Aorta (tissue), 5 donors: ENCODE measurements at places on chromosomes 5 and 9. TPM values are rescaled to one million over a fixed set of nuclear protein-coding genes. Genes with fewer than 3 reads are reported as not detected.

DNA sequence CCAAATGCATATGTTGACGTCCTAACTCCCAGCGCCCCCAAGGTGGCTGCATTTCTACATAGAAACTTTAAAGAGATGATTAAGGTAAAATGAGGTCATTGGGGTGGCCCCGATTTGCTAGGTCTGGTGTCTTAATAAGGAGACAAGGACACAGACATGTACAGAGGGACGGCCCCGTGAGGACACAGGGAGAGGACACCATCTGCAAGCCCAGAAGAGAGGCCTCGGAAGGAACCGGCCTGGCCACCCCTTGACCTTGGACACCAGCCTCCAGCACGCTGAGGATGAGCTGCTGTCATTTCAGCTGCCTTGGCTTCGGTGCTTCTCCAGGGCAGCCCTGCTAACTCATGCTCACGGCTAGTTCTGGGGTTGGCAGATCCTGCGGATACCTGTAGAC is 73.2 kb downstream of the MRPL36 start:
- no peaks in the 10 kb centered on the region for H3K4me1 ChIP-seq
- H3K36me3 ChIP-seq = no peaks in the 10 kb centered on the region
- H3K27me3 ChIP-seq = no peaks in the 10 kb centered on the region
- H3K4me3 ChIP-seq = no peak overlapping the region
- no peak for DNase-seq
- H3K27ac ChIP-seq = no peak overlapping the region

DNA sequence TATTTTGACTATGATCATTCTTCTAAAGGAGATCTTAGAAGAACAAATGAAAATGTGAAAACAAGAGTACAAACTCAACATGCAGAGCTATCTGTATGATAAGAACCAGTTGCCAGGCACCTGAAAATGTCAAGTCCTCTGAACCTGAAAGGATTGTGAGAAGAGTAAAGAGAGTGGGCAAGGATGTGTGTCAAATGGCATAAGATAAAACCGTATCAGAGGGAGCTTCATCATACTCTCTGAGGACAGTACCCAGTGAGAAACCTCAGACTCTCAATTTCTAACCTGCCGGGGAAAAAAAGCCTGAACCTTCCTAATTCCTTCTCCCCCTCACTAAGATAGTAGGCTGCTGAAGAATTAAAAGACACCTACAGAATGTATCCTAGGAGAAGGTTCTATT is 6.8 kb downstream of the ETF1 start:
- no peaks in the 10 kb centered on the region for H3K27me3 ChIP-seq
- no peak for DNase-seq
- H3K4me1 ChIP-seq = no peaks in the 10 kb centered on the region
- H3K36me3 ChIP-seq = no peaks in the 10 kb centered on the region
- H3K27ac ChIP-seq = no peak overlapping the region

Gene RANBP6
- total RNA-seq = 14.0 TPM

Gene SHISAL2B
- not detected for total RNA-seq

Gene SLC36A3
- total RNA-seq = not detected

Gene DMRT3
- total RNA-seq = 1.2 TPM

Gene RPL37
- total RNA-seq = 916 TPM

DNA sequence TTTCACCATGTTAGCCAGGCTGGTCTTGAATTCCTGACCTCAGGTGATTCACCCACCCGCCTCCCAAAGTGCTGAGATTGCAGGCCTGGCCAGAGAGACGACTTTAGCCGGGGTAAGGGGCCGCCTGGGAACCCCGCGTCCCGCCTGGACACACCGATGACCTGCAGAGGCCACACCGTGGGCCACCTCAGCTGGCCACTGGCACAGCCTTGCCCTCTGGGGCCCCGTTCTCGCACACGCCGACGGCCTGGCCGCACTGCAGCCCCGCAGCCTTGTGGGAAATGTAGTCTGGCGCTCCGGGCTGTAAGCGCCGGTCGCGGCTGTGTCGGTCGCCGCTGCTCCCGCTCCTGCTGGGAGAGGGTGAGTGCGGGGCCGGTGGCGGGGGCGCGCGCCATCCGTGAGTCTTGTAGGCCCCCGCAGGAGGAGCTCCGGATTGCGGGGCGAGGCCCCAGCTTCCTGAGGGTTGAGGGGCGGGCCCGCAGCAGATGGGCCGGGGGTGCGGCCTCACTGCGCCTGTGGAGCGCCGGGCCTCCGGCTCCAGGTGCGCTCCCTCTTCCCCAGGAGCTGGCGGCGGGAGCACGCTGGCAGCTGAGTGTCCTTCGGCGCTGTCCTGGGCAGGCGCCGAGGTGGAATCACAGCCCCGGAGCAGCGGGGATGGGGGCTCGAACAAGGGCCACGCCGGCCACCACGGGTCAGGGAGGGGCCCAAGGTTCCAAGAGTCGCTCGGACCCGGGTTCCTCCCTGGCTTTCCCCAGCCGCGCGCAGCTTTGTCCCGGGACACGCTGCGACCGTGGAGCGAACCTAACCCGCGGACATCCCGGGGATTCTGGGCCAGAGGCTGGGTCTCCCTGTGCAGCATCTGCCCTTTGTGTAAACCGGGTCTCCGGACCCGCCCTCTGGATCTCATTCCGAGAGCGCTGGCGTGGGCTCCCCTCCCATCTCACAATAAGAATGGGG is at the start of gene ZFP2:
TSS of gene ZFP2 (plus strand) at position 299 of the 957 bp plus-strand sequence. CDS start 35,401 bp downstream, outside the sequence.
- H3K27me3 ChIP-seq = no peaks in the 10 kb centered on the region
- peaks cover 3% of the 10 kb centered on the region for H3K36me3 ChIP-seq
- no peaks in the 10 kb centered on the region for H3K4me1 ChIP-seq

Gene PCDHB5
- 4.1 TPM for total RNA-seq

Gene NR2F1
- total RNA-seq = 10.0 TPM

DNA sequence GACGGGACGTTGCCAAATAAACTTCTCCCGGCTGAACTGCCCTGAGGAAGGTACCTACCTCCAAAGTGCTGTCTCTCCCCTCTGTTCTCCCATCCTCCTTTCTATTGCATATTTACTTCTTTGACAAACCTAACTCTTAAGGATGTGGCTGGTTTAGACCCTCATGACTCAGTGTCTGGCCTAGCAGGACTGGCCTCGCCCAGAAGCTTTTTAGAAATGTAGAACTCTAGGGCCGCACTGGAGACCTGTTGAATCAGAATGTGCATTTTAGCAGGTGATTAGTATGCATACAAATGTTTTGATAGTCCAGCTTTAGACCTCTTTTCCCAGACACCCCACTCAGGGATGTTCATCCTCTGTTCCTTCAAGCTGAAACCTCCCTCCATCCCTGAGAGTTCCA is 335.9 kb downstream of the PIK3R1 start:
- H3K4me1 ChIP-seq = no peaks in the 10 kb centered on the region
- no peak for DNase-seq
- no peaks in the 10 kb centered on the region for H3K27me3 ChIP-seq
- no peak overlapping the region for H3K27ac ChIP-seq

Gene UGT3A2
- not detected for total RNA-seq

DNA sequence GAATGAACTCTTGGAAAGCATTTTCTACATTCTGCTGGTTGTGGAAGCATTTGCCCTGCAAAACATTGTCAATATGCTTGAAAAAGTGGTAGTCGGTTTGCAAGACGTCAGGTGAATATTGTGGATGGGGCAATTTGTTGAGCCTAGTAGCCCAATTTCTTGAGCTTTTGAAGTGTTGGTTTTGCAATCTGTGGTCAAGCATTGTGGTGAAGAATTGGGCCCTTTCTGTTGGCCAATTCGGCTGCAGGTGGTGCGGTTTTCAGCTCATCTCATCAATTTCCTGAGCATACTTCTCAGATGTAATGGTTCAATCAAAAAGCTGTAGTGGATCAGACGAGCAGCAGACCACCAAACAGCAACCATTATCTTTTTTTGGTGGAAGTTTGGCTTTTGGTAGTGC is 426.8 kb upstream of the CDH9 start:
- no peaks in the 10 kb centered on the region for H3K4me1 ChIP-seq
- H3K27me3 ChIP-seq = no peaks in the 10 kb centered on the region
- no peak overlapping the region for H3K4me3 ChIP-seq
- no peak for DNase-seq

Gene FAM81B
- not detected for total RNA-seq

Gene SFXN1
- total RNA-seq = 22.4 TPM

Gene NXNL2
- 0.78 TPM for total RNA-seq

GRCh38 chr5:11322133-11322532 is 561.1 kb upstream of the DAP start:
- H3K4me3 ChIP-seq = no peak overlapping the region
- DNase-seq = no peak
- H3K36me3 ChIP-seq = no peaks in the 10 kb centered on the region
- H3K27me3 ChIP-seq = no peaks in the 10 kb centered on the region

- DNase-seq = no peak
- no peaks in the 10 kb centered on the region for H3K27me3 ChIP-seq
- no peaks in the 10 kb centered on the region for H3K4me1 ChIP-seq
- no peak overlapping the region for H3K27ac ChIP-seq
- H3K4me3 ChIP-seq = no peak overlapping the region
Observed at GRCh38 chr5:141272906-141273305, 27.7 kb downstream of the PCDHB15 start.

GRCh38 chr9:118882684-118883083 is 486.6 kb downstream of the BRINP1 start:
- no peaks in the 10 kb centered on the region for H3K4me1 ChIP-seq
- DNase-seq = no peak
- H3K4me3 ChIP-seq = no peak overlapping the region
- H3K36me3 ChIP-seq = no peaks in the 10 kb centered on the region

Gene NDUFA8
- total RNA-seq = 25.3 TPM

DNA sequence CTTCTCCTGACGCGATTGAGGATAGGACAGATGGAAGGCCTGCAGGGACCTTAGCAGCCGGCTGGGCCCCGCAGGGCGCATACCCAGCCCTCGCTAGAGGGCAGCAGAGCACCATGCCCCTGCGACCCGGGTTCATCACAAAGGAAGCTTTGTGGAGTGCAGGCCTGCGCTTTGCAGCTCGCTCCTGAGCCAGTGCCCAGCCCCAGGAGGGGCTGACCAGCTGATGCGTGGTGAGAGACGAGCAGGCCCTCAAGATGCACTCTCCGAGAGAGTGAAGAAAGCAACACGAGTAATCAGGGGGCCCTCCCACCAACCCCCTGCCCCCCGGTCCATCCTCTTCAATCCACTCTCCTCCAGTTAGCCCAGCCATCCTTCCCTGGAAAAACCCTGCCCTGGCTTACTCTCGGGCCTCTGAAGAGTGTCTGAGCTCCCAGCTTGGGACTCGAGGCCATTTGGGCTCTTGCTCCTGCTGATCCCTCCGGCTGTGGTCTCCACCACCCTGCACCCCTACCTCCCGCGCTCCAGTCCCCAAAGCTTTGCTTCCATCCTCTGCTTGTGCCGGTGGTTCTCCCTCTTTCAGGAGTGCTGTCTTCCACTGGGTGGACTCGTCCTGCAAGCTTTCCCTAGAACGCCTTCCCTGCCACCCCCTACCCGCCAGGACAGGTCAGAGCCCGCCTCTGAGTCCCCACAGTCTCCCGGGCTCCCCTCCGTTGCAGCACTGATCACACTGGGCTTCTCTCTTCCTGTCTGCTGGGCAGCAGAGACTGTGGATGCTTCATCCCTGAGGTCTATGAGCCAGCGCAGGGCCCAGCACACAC is 9.1 kb upstream of the KIF12 start:
- no peaks in the 10 kb centered on the region for H3K27me3 ChIP-seq
- no peaks in the 10 kb centered on the region for H3K4me1 ChIP-seq
- H3K4me3 ChIP-seq = no peak overlapping the region
- peak; percentile 93 for DNase-seq
- H3K36me3 ChIP-seq = no peaks in the 10 kb centered on the region
- H3K27ac ChIP-seq = no peak overlapping the region

Gene SLC46A2
- total RNA-seq = not detected

DNA sequence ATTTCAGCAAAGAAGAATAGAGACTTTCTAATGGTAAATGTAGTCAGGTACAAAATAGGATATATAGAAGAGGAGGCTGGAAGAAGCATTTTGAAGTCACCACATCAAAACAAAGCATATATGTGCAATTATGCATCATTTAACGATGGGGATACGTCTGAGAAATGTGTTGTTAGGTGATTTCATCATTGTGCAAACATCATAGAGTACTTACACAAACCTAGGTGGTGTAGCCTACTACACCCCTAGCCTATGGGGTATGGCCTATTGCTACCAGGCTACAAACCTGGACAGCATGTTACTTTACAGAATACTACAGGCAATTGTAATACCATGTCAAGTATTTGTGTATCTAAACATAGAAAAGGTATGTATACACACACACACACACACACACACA is 28.4 kb downstream of the ELP1 start:
- no peaks in the 10 kb centered on the region for H3K27me3 ChIP-seq
- H3K36me3 ChIP-seq = peaks cover 14% of the 10 kb centered on the region
